ENCODE measurements at places on chromosomes 13 and 19.
A peak's percentile ranks its signal among the peaks of the same experiment; 100 is the strongest.

DNA sequence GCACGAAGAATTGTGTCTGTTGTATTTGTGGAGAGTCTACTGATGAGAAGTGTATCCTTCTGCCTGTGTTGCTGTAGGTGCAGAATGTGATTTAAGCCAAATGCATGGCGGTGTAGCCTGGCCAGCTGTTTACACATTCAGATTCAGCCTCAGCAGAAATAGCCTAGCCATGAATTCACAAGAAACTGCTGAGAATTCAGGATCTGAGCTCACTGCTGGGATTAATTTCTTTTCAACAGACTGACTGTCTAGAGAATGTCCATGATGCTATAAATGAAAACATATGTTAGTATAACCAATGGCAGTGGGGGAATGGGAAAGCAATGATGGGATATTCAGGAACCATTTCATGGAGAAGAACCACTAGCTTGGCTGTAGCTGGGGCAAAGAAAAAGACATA, 77.4 kb upstream of the RNF113B start:
- no peak for DNase-seq

- peak; percentile 93 for DNase-seq
Observed at GRCh38 chr19:49637821-49638738, 1.9 kb downstream of the RRAS start.

- no peak for DNase-seq
Observed at GRCh38 chr13:23506807-23507291, 63.4 kb upstream of the TNFRSF19 start.

- no peak for DNase-seq
Observed at GRCh38 chr13:98405107-98405571, 171.8 kb downstream of the STK24 start.

DNA sequence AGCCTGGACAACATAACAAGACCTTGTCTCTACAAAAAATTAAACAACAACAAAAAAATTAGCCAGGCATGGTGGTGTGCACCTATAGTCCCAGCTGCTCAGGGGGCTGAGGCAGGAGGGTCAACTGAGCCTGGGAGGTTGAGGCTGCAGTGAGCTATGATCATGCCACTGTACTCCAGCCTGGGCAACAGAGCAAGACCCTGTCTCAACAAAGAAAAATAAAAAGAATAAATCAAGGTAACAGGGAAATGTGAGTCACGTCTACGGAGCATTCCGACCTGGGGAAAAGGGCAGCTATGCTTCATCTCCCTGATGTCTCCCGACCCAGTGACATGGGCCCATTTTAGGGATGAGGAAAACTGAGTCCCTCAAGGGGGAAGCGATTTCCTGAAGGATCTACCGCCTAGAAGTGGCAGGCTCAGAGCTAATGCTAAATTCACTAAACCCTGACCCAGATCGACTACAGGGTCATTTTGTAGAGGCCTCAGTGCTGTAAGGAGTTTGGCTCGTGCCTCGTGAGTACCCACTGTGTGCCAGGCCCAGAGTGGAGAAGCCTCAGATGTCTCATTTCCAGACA, 19.5 kb downstream of the PTPRS start:
- no peak for DNase-seq

DNA sequence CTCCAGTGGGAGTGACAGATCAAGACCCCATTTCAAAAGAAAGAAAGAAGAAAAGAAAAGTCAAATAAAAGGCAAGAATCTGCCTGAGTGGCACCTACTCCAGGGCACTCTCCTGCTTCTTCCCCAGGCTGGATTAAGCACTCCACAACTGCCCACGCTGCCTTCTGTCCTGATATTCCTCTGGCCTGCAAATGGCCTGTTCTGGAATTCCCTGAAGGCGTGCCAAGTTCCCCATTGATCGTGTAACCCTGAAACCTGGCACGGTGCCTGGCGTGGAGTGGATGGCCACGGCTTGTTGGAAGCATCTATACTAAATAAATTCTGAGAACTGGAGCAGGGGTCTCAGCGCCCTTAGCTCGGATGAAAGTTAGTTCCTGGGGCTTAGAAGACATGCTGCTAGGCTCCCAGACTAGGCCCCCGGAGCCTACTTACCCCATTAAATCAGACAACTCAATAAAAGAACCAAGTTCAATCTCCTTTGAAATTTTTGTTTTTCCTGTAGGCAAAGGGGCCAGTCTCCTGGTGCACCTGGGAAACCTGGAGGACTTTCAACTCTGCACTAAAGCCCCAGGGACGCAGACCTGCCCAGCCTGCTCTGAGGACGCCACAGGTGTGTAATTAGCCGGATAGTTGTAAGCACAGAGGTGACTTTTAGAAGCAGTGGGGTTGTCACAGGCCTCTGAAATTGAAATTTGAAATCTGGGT, 21.9 kb downstream of the ANKRD27 start:
- no peak for DNase-seq

DNA sequence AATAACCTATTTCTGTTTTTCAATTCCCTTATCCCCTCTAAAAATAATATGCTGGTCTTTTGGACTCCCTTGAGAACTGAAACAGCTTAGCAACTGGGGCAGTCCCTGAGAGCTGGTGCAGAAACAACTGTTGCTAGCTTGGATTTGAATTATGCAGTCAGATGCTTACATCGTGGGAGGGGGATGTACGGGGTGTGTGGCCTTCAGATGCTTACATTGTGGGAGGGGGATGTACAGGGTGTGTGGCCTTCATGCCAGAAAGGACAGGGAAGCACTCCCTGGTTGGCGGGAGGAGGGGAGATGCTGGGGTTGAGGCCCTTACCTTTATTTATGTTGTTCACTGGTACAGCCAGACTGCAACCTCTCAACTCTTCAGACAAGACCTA, 25.6 kb downstream of the LRCH1 start:
- no peak for DNase-seq

DNA sequence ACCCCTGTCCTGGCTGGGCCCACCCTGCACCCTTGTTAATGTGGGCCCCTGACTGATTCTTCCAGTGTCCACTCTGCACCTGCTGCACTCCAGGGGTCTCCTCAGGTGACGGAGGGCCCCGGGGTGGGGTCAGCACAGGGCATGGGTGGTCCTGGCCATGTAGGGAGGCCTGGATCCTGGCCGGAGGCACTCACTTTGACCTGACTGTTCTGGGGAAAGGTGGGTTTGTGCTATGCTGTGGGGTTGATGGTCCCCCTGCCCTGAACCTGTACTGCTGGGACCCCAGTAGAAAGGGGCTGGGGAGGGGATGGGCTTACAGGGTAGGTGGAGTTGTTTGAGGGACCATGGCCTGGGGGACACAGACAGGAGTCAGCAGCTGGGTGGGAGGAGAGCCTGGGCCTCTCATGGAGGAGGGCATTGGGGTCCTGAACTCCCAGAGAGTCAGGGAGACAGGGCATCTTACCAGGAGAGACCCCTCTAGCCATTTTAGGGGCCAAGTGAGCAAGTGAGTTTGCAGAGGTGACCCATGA, 25.8 kb upstream of the CEACAM1 start:
- DNase-seq = no peak

- no peak for DNase-seq
Observed at GRCh38 chr13:42280537-42280936, 8.6 kb downstream of the AKAP11 start.

DNA sequence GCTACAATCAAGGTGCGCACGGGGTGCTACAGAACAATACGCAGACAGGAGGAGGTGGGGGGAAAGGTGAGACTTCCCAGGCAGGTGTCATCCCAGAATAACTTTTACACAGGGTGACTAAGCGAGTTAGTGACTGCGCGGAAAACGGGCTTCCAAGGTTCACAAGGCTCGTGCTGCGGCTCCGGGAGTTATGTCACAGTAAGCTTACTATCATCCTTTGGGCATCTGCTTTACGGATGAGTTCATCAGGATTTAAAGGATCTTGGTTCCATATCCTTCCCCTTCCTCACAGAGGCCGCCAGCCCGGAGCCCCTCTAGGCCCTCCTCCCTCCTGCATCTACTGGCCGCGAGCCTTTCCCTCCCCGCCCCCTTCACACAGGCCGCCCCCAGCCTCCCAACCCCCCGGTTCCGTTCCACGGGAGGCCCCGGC, 474 bp upstream of the IFT88 start:
- peak; percentile 29 for DNase-seq

DNA sequence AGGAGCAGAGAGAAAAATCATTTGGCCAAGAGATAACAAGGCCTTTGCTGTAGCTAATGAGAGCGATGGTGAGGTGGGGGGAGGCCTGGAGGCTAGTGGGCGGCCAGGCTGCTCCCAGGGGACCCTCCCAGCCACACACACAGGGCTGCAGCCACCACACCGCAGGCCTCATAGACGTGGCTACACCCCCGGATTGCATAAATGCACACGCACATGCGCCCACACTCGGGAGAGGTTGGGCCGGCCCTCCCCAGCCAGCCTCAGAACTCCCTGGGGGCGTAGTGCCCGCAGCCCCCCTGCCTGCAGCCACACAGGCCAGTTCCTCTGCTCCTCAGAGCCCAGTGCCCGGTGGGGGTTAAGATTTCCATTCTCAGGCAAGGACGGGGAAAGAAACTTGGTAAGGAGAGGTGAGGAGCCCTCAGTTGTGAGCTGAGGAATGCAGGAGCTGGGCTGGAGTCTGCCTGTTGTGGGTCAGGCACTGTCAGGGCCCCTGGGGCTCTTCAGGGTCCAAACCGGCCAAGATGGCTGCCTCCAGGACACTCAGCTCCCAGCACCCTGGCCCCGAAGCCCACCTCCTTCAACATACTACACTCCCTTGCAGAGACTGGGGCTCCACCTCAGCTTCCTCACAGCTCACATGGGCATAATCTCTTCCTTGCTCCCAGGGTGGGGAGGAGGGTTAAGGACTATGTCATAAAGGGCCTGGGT, 8.0 kb downstream of the PTH2 start:
- no peak for DNase-seq

GRCh38 chr13:67408798-67409197, 178.7 kb upstream of the PCDH9 start:
- DNase-seq = no peak

DNA sequence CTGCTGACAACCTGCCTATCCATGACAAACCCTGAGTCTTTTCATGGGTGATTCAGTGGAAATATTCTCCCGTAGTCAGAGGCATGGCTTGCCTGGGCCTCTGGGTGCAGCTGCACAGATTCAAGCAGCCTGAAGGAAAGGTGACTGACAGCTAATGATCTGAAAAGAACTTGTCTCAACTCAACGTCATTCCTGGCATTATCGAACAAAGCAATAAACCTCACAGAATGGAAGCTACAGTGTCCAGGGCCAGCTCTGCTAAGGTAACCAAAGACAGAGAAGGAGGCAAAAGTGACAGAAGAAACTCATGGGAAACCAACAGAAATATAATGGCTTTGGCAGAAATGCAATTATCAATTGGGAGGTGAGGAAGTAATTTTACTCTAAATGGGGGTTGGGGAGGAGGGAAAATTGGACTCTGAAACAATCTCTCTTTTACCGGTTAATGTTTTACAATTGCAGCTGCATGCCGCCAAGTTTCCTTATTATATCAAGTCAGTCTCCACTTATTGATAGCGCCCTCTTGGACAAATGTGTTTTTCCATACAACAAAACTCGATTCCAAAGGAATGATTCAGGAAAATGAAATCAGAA, 12.9 kb downstream of the STARD13 start:
- no peak for DNase-seq

GRCh38 chr13:43487461-43487860, 299.3 kb downstream of the ENOX1 start:
- no peak for DNase-seq

DNA sequence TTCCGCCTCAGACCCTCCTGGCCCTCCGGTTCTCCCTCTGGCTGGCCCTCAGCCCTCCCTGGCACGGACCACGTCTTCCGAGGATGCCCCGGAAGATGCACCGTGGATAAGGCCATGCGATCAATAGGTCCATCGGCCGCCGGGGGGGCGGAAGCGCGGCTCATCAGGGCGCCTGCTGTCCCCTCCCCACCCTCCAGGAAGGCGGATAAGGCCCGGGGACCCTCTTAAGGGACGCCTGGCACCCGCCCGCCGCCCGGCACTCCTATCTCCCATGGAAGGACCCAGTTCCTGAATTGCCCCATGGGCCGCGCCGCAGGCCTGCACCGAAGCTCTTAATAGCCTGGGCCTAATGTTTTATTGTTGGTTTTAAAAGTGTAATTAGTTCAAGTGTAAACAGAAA, 46.2 kb upstream of the TCF3 start:
- DNase-seq = no peak

- no peak for DNase-seq
Observed at GRCh38 chr13:113947311-113948033, 26.4 kb downstream of the C13orf46 start.

GRCh38 chr19:570937-571565, 1.3 kb upstream of the BSG start:
- DNase-seq = no peak

DNA sequence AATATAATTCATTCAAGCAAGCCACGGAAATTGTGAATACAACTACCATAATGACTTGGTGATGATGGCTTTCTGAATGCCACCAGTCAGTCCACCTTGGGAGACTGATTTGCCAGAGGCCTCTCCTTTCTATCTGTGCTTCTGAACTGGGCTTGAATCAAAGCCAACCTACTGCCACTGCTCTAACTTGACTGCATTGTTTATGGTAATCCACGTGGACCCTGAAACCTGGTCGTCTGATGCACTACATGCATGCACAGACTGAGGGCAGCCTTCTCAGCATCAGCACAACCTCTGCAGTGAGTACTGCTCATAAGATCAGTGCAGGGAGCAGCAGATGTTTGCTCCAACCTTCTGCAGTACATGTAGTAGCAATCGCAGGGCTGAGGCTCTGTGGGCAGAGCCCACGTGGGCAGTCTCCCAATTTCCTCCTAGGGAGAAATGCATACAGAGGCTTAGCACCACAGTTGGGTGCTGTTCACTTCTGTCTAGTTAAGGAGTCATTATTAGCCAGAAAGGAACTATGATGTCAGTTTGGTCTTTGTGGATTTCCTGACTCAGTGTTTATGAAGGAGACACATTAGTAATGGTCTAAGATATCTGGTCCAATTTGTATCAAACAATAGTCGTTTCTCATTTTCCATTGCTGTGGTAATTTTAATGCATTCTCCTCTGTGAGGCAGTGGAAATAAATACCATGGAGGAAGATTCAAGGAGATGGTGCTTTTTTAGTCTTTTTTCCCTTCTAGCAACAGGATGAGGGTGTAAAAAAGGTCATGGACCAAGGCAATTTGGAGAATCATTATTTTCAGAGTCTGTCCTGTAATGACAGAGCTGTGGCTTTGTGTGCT, 82.5 kb downstream of the AKAP11 start:
- DNase-seq = no peak

GRCh38 chr19:4740092-4740491, 16.4 kb upstream of the DPP9 start:
- no peak for DNase-seq

- DNase-seq = no peak
Observed at GRCh38 chr13:107865643-107866031, 349.7 kb downstream of the LIG4 start.

GRCh38 chr13:98909016-98909415, 68.8 kb downstream of the DOCK9 start:
- no peak for DNase-seq

GRCh38 chr19:32945260-32945659, 26.5 kb downstream of the CEP89 start:
- DNase-seq = no peak

DNA sequence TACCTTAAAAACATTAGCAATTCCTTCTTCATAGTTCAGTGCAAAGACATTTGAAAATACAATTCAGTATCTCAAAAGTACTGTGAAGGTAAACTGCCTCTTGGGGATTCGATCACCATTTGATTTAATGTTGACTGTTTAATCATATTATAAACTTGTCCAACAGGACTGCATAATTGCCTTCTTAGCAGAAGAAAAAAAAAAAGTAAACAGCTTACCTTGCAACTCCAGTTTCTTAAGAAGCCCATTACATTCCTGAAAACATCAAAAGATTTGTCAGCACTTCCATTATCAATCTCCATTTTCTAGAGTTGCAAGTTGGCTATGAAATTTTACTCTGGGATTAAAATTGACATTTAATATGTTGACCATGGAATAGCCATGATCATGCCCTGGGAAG, 1154.6 kb downstream of the OLFM4 start:
- DNase-seq = no peak
